Adipocyte (in vitro differentiated cells): ENCODE measurements at places on chromosomes 2 and 18.

DNA sequence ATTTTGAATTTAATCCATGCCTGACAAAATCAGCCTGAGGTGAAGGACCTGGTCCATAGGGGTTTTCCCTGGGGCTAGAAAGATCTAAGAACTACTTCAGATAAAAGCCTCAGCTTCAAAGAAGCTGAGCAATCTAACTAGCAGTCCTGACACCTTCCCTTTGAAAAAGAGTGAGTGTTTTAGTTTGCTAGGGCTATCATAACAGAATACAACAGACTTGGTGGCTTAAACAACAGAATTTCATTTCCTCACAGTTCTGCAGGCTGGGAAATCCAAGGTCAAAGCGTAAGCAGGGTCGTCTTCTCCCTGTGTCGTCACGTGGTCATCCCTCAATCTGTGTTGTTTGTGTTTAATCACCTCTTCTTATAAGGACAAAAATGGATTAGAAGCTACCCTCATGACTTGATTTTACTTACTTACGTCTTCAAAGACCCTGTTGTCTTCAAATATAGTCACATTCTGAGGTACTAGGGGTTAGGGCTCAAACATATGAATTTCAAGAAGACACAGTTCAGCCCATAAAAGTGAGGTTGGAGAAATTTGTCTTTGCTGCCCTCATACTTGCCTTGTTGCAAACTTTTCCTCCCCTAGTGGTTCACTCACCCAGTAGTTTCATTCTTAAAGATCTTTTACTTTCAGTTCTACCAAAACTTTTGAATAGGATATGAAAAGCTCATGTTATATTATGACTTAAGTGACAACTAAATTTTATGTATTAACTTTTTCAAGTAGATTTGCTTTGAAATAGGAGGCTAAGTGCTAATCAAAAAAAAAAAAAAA lies 673.8 kb downstream of the ARHGAP15 start:
- no peak for DNase-seq

DNA sequence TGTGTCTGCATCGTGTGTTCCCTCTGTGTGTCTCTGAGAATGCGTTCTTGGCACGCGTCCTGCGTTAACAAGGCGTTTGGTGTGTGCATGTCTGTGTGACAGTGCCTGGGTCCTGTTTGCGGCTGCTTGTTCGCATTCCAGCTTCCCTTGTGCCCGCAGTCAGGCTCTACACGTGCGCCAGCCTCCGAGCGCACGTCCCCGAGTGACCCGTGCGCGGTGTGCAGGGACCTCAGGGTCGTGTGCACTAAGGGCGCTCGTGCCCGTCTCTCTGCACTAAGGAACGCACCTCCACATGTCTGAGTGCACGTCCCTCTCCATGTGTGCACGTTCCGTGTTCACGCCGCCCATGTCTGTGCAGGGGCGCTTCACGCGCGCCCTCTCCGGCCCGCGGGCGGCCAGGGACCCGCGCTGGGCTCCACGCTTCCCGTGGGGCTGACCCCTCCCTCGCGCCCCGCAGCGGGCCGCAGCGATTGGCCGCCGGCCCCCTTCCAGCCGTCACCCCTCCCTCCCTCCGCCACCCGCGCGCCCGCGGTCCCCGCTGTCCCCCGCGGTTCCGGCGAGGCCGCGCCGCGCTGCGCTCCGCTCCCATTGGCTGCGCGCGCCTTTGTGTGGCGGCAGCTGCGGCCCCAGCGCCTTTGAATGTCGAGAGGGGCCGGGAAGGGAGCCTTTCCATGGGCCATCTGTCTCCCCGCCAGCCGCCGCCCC lies 229.4 kb downstream of the HAUS1 start:
- peak; percentile 35 for DNase-seq

DNA sequence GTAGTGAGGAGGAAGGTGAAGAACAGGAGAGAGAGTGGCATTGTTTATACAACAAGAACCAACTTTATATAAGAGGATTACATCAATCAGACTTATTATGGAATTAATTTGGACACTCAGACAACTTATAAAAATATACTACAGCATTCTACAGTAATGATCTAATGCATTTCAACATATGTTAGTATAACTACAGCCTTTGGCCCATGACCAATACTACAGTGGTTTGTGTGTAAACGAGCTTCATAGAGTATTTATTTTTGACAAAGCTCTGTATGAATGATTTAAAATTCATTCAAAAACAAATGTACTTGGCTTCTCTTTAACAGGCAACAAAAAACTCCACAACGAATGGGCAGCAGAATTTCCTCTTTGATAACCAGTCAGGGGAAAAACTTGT lies 72.8 kb downstream of the ZNF521 start:
- peak; percentile 80 for DNase-seq

- no peak for DNase-seq
Observed at GRCh38 chr2:86027196-86027921, 78.3 kb downstream of the POLR1A start.

DNA sequence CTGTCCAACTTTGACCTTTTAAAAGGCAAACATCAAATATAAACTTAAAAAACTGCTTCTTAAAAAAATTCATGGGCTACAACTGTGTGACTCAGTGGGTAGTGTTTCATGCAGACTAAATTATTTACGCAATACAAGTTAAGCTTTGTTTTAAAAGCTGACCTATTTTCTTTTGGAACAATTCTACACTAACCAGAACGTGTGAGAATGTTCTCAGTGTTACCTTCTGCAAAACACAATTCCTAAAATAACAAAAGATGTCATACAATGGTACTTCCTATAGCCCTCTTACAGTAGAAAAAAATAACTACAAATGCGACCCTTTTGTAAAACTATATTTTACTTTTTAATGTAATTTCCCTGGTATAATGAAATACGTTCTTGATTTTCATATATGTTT lies 793.8 kb upstream of the FSHR start:
- no peak for DNase-seq

GRCh38 chr2:105688946-105689345 lies 55.8 kb upstream of the NCK2 start:
- DNase-seq = no peak

DNA sequence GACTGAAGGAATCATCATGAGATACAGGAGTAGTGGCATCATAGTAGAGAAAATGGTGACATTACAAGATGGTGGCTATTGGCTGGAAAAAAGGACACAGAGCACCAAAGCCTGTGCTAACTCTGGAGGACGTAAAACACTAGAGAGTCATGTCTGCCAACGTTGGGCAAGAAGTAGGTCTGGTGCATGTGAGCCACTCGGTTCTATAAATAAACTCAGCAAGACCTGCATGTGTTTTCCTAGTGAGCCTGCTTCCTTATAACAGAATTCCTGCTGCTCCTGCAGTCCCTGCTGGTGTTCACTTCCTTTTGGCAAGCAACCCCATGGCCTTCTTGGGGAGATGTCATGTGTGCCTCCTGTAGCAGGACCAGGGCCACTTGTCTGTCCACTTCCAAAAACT lies 325.2 kb downstream of the OSR1 start:
- no peak for DNase-seq

GRCh38 chr2:41736105-41736567 lies 311.7 kb upstream of the PKDCC start:
- no peak for DNase-seq

DNA sequence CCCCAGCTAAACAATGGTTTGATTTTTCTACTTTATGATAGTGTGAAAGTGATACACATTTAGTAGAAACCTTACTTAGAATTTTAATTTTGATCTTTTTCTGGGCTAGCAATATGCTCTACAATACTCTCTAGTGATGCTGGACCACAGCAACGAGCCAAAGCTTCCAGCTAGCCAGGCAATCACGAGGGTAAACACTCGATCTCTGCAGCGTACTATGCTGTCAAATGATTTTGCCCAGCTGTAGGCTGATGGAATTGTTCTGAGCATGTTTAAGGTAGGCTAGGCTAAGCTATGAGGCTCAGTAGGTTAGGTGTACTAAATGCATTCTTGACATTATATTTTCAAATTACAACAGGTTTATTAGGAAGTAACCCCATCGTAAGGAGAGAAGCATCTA lies 207.5 kb downstream of the LRRTM4 start:
- DNase-seq = no peak

DNA sequence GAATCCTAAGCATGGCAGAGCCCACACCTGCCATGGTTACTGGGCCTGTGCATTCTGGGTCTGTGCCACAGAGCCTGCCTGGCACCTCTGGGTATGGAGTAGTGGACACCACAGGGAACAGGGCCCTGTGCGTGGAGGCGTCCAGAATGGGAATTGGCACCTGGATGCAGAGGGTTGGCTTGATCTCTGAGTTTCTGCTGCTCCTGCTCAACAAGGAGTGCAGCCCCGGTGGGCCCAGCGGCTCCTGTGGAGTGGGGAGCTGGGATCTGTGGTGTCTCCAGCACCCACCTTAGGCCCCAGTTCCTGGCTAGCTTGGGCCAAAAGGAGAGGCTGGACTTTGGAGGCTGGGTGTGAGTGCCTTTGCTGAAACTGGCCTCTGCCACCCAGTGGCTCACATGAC lies 7.9 kb upstream of the ANKRD62 start:
- DNase-seq = no peak

DNA sequence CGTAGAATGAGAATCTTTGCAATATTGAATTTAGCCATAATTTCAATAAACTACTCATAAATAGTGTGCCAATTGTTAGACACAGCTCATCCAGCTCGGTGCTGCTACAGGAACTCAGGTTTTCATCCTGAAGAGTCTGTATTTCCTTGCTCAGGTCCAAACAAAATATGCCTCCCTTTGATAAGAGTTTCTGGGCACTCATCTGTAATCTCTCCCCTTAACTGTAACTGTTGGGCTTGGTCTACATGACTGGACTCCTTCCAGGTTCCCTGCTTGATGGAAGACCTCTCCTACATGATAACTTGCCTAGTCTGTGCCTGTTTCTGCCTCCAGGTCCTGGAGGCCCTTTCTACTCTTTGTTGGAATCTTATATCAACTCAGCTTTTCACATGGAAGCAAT lies 57.9 kb downstream of the GCA start:
- DNase-seq = no peak

DNA sequence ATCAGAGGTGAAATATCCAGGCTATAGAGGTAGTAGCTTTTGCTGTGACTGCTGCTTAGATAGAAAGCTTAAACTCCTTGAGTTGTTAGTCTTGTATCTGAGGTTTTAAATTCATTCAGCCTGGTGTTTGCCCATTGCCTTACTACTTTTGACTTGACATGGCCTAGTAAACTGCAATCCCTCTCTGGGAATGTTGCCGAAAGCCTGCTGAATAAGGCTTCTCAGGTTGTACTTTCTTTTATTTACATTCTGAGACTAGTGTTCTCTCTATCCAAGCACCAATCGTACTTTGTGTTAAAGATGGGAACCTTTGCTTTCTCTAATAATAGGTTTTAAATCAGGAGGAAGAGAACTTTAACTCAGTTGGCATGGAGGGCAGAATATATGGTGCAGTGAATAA lies 357.6 kb upstream of the CWC22 start:
- DNase-seq = no peak

GRCh38 chr18:32056613-32057358 lies 34.9 kb upstream of the RNF138 start:
- DNase-seq = no peak

DNA sequence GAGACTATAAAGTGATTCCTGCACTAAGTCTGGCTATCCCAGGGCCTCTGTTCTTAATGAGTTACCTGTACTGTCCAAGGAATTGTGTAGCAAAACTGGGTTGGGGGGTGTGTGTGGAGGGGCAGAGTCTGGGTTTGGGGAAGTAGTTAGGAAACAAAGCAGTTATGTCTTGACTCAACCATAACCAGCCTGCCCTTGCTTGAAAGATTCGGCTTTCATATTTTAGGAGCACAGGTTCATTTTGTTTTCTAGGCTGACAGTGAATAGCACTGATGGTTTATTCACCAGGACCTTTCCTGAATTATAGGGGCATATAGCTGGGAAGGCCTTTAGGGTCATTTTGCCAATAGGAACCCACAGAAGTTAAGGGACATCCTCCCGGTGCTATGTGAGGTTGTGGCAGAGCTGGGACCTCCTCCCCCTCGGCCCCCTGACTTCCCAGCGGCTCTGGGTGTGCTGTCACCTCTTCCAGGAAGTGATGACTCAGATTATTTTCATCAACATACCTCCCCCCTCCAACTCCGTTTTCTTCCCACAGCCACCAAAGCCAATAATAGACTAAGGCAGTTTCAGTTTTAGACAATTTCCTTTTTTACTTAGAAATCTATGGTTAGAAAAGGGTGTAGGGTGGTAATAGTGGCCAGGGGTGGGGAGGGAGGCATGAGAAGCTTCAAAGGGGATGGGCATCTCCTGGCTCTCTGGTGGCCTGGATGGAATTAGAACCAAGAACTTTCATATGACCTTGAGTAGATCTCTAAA lies 44.8 kb downstream of the SETBP1 start:
- DNase-seq = peak; percentile 61

- DNase-seq = no peak
Observed at GRCh38 chr2:203826704-203827103, 40.9 kb upstream of the CTLA4 start.
